A673 (cell line): ENCODE measurements at places on chromosomes 11 and 22. TPM values are rescaled to one million over a fixed set of nuclear protein-coding genes. Genes with fewer than 3 reads are reported as not detected.
A peak's percentile ranks its signal among the peaks of the same experiment; 100 is the strongest.

DNA sequence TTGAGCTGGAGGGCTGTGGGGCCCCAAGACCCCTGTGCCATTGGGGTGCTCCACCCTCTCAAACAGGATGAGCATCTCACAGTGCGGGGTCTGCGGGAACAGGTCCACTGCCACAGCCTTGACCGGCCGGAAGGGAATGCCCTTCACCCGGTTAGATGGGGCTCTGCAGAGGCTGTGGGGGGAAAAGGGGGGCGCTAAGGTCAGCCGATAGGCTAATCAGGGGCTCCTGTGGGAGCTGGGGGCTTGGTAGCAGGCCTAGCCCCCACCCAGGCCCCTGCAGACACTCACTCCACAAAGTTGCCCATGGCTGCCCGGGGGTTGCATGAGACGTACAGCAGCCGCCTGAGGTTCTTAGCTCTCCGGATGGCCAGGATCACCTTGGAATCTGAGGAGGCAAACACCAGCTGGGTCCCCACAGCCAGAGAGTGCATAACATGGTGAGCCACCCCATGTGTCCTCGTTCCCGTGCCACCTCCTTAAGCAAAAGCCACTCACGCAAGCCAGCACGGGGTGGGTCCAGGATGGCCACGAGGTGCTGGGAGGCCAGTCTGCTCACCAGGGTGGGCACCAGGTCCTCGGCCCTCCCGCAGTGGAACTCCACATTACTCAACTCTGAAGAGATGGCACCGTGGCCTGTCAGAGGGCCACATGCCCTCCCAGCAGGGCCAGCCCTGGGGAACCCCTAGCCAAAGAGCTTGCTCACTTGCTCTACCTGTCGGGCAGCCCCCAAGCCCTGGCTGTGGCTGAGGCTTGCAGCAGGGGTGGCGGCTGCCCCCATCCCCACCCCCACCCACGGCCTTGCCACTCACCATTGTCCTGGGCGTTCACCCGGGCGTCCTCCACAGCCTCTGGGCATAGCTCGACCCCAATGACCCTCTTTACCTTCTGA lies 3.0 kb upstream of the RANBP1 start:
- peaks cover 8% of the 10 kb centered on the region for H3K4me1 ChIP-seq
- no peak overlapping the region for H3K27ac ChIP-seq
- peaks cover 70% of the 10 kb centered on the region for H3K36me3 ChIP-seq
- H3K27me3 ChIP-seq, result no peaks in the 10 kb centered on the region
- no peak overlapping the region for H3K4me3 ChIP-seq
- DNase-seq, result no peak

DNA sequence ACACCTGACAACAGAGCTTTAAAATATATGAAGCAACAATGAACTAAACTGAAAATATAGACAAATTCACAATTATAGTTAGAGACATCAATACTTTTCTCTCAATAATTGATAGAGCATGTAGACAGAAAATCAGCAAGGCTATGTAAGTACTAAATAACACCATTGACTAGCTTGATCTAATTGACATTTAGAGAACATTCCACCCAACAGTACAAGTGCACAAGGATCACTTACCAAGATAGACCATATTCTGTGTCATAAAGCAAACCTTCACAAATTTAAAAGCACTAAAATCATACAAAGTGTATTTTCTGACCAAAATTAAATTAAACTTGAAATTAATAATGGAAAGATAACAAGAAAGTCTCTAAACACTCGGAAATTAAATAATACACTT lies 562.5 kb downstream of the INSC start:
- H3K27me3 ChIP-seq, result no peaks in the 10 kb centered on the region
- H3K4me3 ChIP-seq, result no peak overlapping the region

Gene C11orf16
- not detected in 2 replicates for total RNA-seq

Gene PEX16
- total RNA-seq, result 64.1 and 68.9 TPM in 2 replicates

DNA sequence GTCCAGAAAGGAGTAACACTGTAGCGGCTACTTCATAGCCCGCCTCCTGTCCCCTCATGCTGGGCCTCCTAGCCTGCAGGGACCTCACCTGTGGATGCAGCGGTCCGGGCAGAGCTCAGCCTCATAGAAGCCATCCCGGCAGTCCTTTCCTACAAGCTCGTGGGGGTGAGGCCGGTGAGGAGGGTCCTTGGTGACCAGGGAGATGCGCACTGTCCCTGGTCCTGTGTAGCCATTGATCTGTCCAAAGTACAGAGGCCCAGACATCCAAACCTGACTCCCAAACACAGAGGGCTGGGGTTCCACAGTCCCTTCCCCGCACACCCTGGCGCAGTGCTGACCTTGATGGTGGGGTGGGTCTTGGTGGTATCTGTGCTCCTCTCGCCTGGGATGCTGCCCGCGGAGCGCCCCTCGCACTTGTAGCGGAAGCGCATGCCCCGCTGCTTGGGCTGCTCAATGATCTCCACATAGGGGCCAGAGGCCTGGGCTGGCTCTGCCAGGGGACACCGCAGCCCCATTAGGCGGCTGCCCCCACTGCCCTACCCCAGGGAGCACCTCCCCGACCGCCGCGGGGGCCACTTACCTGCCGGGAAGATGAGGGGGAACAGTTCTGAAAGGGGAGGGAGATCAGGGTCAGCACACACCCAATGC lies 993 bp downstream of the RELA start:
- peaks cover 46% of the 10 kb centered on the region for H3K36me3 ChIP-seq
- H3K4me1 ChIP-seq, result peaks cover 7% of the 10 kb centered on the region
- H3K4me3 ChIP-seq, result peak overlapping the region; percentile 79
- DNase-seq, result no peak
- H3K27ac ChIP-seq, result peak overlapping the region; percentile 85

Gene FJX1
- 40.4 and 50.1 TPM in 2 replicates for total RNA-seq

DNA sequence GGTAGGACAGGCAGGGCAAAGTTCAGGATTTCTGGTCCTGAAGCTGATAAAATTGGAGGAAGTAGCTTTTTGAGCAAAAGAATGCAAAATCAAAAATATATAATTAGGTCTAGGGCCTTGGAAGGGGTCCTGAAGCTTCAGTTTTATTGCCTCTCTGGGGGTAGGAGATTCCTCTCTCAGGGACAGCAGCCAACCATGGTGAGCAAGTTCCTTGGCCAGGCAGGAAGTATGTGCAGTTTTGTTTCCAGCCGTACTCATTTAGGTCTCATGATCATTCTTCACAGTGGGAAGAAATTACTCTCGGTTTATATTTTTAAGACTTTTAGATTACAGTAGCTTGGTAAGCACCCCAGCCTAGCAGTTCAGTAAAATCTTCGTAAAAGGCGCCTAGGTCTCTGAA lies 2.9 kb upstream of the RAB38 start:
- no peak overlapping the region for H3K4me3 ChIP-seq
- no peak overlapping the region for H3K27ac ChIP-seq
- peaks cover 10% of the 10 kb centered on the region for H3K27me3 ChIP-seq
- DNase-seq, result no peak
- H3K36me3 ChIP-seq, result no peaks in the 10 kb centered on the region
